Central memory CD8-positive, alpha-beta T cell (primary cell): ENCODE measurements at places on chromosomes 7 and 10.

DNA sequence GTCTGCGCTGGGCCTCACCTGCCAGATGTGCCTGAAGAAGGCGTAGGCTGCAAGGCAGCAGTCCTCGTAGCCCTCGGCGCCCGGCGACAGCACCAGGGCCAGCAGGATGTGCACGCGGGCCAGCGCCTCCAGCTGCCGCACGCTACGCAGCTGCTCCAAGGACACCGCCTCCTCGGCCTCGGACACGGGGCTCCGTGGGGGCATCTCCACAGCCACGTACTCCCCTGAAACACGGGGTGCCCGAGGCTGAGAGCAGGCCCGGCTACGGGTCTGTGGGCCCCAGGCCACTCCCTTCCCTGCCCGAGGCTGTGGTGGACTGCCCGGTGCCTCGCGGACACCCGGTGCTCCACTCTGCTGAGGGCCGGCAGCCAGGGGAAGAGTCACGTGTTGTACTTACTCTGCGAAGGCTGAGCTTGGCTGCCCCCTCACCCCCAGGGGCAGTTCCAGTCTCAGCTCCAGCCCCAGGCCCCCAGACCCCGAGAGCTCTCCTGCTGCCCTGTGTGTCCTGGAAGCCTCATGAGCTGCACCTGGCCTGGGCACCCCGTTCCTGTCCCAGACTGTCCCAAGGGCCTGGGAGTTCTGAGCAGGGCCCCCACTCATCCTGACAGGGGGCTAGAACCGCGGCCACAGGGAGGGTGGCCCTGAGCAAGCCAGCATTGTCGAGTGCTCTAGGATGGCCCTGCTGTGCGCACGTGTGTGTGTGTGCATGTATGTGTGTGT, 62.8 kb downstream of the CFAP46 start:
- no peak for DNase-seq

GRCh38 chr10:115918812-115919211, 354.2 kb downstream of the GFRA1 start:
- DNase-seq: no peak

GRCh38 chr10:28479927-28480627, 52.8 kb upstream of the WAC start:
- no peak for DNase-seq

GRCh38 chr7:102275123-102275703, 11.5 kb upstream of the SH2B2 start:
- no peak for DNase-seq

DNA sequence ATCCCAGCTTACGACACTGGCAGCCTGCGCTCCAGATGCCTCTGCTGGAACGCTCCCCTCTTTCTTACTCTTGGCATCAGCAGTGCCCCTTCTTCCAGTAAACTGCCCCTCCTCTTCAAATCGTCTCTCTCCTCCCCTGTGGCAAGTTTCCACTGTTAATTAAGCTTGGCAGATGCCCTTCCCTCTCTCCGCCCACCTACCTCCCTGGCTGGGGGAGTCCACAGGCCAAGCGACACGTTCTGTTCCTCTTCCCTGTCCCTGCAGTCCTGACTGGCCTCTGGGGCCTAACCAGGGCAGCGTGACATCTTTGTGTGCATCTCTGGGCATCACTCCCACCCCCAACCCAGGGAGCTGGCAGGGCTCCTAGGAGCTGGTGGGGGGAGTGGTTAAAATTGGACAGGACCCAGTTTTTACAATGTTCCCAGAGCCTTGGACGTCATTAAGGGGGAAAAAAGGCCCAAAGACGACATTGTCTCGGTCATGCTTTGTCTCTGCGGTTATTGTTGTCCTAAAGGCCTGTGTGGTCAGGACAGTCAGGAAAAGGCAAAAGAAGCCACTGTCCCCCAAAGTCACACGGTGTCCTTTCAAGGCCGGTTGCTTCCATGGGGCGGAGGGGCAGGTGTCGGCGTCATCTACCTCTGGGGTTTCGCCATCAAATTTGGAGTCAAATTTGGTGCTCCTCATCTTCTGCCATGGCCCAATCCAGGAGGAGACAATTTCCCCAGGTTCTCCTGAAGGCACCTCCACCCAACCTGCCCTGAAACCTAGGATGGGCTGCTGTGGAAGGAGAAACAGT, 54.2 kb downstream of the DLG5 start:
- no peak for DNase-seq

DNA sequence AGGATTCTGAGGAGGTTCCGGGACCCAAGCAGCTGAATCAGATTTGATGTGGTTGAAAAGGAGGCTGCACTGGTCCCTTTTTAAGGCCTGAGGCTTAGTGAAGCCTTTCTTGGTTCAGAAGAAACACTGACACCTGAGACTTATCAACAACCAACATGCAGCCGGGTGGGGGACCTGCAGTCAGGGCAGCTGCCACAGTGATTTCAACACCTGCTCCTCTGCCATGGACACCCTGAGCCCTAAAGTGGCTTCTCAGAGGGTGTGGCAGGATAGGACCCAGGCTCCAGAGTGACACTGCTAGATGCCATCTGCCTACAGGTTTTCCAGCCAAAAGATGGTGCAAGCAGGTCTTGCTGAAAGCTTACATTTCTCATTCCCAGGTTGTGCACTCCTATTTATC, 99.3 kb downstream of the COL13A1 start:
- DNase-seq: no peak
